ENCODE measurements at places on chromosomes 16 and 17. TPM values are rescaled to one million over a fixed set of nuclear protein-coding genes. Genes with fewer than 3 reads are reported as not detected.
A peak's percentile ranks its signal among the peaks of the same experiment; 100 is the strongest.

ACSM2A gene
- polyA plus RNA-seq, result not detected

SLC52A1 gene
- polyA plus RNA-seq, result not detected

CDRT15 gene
- polyA plus RNA-seq, result not detected

CTF1 gene
- 2.9 TPM for polyA plus RNA-seq

HAP1 gene
- 2.6 TPM for polyA plus RNA-seq

CETP gene
- 1.0 TPM for polyA plus RNA-seq

ITGA2B gene
- 0.42 TPM for polyA plus RNA-seq

CDH5 gene
- polyA plus RNA-seq, result 5.5 TPM

NUBP2 gene
- 58.8 TPM for polyA plus RNA-seq

SOST gene
- polyA plus RNA-seq, result not detected

SCIMP gene
- 0.07 TPM for polyA plus RNA-seq

DNA sequence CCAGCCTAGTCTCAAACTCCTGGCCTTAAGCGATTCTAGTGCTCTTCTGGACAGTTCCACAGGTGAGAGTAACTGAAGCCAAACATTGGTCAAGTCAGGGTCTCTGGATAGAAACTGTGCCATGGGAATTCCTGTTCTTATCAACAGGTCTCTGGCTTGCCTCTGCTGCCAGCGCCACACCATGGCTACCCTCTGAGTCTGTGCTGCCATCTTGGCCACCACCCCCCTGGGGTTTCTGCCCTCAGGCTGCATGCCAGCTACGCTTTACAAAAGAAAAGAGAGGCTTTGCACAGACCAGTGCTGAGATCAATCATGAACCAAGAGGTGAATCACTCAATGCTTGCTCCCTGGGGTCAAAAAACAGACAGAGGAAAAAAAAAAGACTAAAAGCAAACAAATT lies 24.4 kb upstream of the CREBBP start:
- DNase-seq, result no peak

DNA sequence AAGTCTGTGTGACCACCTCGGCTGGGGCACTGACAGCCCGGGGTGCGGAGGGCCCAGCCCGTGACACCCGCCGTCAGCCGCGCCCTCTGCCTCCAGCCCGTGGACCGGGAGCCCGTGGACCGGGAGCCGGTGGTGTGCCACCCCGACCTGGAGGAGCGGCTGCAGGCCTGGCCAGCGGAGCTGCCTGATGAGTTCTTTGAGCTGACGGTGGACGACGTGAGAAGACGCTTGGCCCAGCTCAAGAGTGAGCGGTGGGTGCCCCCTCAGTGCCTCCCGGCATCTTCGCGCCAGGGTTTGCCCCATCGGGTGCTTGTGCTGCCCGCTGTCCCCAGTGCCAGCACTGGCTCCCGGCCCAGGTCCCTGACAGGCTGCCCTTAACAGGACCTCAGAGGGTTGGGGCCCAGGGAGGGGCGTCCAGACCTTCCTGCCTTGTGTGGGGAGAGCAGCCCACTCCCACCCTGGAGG lies 13.7 kb downstream of the CENPX start:
- no peak for DNase-seq

DNA sequence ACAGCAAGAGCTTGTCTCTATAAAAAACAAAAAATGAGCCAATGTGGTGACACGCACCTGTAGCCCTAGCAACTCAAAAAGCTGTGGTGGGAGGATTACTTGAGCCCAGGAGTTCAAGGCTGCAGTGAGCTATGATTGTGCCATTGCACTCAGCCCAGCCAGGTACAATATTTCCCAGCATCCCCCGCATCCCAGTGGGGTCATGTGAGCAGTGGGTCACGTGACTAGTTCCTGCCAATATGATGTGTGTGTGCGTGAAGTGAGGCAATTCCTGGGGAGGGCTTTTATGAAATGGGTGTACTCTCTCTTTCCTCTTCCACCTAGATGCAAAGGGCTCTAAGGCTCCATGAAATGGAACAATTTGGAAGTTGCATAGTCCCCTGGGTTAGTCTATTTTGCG lies 81.3 kb downstream of the GSG1L start:
- DNase-seq, result no peak

GRCh38 chr17:49249292-49249794 lies 18.8 kb upstream of the PHOSPHO1 start:
- DNase-seq, result peak; percentile 50

DNA sequence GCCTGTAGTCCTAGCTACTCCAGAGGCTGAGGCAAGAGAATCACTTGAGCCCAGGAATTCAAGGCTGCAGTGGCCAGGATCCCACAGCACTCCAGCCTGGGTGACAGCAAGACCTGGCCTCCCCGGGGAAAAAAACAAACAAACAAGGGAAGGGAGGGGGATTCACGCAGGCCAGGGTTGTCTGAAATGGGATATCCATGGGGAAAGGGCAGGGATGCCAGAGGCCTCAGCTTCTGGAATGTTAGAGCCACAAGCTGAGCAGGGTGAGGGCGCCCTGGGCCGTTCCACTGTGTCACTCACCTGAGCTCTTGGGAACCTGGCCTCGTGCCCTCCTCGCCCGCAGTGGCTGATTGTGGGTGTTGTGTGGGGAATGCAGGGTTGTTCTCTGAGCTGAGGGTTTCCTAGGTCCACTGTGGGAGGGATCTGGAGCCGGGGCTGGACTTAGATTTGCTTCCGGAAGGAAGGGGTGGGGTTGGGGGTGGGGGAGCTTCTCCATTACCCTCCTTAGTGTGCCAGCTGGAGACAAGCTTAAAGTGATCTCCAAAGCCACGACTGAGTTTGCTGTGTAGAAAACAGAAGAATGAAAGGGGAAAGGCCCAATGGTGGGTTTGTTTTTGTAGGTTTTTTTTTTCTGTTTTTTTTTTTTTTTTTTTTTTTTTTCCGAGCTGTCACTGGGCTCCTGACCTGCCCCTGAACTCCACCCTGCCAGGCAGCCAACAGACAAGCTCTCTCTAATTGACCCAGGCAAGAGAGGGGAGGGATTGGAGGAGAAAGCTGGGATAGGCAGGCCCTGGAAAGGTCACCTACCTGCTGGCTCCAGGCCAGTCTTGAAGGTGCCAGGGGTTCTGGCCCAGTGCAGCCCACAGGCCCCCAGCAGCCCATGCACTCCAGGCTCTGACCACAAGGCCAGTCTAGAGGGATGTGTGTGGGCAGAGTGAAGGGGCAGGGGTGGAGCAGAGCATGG lies at the start of gene SULT1A1:
SULT1A1 (minus strand) TSS at position 414 of the 964 bp plus-strand sequence. CDS start 1,189 bp downstream, outside the sequence.
- peak; percentile 96 for DNase-seq

DNA sequence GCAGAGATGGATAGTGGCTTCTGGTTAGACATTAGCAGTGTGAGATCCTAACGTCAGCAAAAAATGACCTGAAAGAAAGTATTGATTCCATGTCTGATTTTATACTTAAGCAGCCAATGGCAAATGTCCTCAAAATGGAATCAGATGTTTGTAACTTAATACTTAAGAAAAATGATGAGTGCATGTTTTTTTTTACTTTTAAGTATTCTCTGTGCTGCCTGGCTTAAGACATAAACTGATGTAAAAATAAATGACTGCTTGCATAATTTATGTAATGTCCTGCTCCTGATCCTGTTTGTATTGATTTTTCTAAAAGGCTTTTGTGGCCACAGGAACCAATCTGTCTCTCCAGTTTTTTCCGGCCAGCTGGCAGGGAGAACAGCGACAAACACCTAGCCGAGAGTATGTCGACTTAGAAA lies 7.4 kb downstream of the CBFB start:
- no peak for DNase-seq

DNA sequence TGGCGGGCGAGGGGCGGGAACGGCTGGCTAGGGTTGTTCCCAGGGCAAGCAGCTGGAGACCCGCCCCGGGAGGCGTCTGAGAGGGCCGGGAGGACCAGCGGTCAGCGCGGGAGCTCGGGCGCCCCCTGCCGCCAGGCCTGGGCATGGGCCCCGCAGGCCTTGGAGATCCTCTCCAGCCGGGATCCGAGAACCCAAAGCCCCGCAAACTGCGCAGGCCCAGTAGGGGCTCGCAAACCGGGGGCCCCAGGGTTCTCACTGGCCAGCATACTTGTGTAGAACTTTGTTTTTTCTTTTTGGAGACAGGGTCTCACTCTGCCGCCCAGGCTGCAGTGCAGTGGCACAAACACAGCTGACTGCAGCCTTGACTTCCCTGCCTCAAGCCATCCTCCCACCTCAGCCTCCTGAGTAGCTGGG lies 20.8 kb upstream of the ZNF423 start:
- DNase-seq, result peak; percentile 72

DNA sequence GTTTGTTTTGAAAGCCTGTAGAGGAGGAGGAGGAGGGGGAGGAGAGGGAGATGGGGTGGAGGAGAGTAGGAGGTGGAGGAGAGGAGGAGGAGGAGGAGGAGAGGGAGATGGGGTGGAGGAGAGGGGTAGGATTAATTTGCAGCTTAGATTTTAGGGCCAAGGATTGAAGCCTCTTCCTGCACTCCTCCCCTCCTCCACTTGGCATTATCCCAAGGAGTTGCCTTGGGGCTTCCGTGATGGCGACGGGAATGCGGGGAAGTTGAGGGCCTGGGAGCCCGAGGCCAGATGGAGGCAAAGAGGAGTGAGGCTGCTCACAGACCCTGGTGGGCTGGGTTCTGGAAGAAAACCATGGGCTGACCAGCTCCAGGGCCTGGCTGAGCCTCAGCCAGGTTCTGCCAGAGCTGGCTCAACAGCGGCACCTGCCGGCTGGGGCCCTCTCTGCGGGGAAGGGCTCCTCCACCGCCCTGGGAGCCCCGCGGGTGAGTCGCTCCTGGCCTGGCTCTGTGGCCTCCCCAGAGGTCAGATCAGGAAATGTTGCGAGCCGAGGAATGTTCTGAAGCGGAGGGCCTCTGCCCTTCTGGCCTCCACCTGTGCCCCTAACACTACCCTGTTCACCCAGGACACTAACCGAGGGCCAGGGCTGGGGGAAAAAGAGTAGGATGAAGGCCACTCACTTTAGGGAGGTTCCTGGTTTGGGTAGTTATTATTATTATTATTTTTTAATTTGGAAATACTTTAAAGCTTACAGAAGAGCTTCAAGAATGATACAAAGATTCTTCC lies 23.9 kb upstream of the FMNL1 start:
- DNase-seq, result peak; percentile 98

DNA sequence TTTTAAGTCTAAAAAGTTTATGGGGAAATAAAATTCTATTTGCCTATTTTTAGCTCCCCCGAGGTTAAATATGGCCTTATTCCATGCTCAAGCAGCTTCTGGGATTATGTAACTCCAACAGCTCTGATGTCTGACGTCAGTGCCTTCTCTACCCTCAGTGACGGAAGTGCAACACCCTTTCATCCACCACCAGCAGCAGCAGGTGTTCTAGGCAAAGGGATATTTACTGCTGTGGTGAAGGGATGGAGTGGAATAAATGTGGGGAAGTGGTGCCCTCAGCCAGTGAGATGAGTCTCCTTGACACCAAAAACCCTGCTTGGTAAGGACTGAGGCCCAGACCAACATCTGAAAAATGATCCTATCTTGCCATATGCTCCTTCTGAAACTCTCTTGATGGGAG lies 247.4 kb downstream of the SHISA9 start:
- no peak for DNase-seq

- no peak for DNase-seq
Measured at GRCh38 chr16:74583926-74584666, 22.8 kb downstream of the GLG1 start.

- no peak for DNase-seq
Measured at GRCh38 chr17:44203731-44204440, 4.2 kb upstream of the ATXN7L3 start.

- DNase-seq, result peak; percentile 68
Measured at GRCh38 chr17:64028874-64029464, 8.5 kb upstream of the ICAM2 start.

- no peak for DNase-seq
Measured at GRCh38 chr17:65519462-65519861, 42.0 kb downstream of the AXIN2 start.

DNA sequence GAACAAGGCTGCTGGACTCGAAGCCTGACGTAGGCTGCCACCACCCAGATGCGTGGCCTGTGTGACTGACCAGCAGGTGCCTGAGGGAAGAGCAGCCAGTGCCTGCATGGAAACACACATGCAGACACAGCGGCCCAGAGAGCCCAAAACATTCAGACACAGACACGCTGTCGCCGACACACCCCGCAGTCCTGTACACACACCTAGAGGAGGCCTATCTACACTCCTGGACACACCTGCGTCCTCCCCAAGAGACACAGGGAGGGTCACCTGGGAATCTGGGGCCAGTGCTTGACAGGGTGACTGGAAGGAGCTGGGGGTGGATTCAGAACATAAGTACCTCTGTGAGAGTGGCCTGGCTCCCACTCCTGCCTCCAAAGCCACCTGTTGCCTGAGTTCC lies 6.1 kb upstream of the TSPOAP1 start:
- DNase-seq, result no peak

GRCh38 chr17:43579566-43580140 lies 33.5 kb upstream of the ETV4 start:
- no peak for DNase-seq

GRCh38 chr17:2027528-2028233 lies 2.3 kb upstream of the DPH1 start:
- no peak for DNase-seq

DNA sequence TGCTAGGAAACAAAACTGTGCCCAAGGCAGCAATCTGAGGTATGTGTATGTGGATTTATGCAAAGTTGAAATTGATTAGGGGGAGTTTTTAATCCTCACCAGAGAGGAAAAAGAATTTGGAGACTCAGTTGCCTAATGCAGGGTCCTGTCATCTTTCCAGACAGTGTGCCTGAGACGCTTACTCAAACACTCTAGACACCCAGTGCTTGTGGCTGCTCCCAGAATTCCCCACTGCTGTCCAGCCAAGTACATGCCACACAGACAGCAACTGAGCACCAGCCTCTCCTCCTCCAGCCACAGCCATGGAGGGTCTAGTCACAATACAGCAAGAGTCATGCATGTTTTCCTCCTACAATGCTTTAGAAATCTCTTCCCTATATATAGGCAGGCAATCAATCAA lies 118.1 kb downstream of the HIC1 start:
- no peak for DNase-seq

DNA sequence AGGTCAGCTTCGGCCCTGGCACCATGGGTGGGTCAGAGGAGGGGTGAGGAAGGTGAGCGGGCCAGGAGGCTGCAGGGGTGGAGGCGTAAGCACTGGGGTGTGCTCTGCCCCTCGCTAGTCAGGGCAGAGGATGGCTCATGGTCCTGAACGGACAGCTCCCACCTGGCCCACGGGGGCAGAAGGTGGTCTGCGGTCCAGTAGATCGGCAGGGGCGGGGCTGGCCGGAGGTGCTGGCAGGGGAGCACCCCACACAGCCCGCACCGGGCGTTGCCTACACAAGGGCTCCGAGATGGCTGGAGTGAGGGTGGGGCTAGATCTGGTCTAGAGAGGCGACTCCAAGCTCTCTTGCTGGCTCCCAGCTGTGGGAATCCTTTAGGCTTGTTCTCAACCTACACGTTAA lies 8.2 kb downstream of the NPTX1 start:
- no peak for DNase-seq

DNA sequence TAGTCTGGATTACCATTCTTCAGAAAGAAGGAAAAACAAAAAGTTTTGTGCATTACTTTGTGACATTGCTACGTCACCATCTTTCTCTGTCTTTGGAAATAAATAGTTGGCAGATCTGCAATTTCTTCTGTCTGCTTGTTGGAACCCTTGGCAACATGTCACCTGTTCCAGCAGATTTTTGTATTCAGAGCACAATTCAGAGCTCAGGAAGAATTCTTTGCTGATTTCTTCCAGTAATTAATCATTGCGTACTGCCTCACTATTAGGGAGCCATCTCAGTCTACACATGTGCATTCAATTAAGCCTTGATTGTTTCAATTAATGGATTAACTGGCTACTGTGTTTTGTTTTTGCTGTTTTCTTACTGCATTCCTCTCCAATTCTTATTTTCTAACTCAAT lies 467.2 kb downstream of the CDH8 start:
- no peak for DNase-seq

- DNase-seq, result no peak
Measured at GRCh38 chr16:84752600-84752999, 52.8 kb downstream of the USP10 start.

GRCh38 chr16:7086822-7087616 lies 245.6 kb upstream of the RBFOX1 start:
- no peak for DNase-seq

GRCh38 chr16:30902029-30902972 lies 5.9 kb downstream of the CTF1 start:
- peak; percentile 83 for DNase-seq

Measured in pancreas (tissue), 10 donors.